Stimulated activated CD8-positive, alpha-beta memory T cell treated with anti-CD3 and anti-CD28 coated beads, Interleukin-4, amount 100 ng/mL, for 1 hour (primary cell): ENCODE measurements at places on chromosomes 2 and 18.

DNA sequence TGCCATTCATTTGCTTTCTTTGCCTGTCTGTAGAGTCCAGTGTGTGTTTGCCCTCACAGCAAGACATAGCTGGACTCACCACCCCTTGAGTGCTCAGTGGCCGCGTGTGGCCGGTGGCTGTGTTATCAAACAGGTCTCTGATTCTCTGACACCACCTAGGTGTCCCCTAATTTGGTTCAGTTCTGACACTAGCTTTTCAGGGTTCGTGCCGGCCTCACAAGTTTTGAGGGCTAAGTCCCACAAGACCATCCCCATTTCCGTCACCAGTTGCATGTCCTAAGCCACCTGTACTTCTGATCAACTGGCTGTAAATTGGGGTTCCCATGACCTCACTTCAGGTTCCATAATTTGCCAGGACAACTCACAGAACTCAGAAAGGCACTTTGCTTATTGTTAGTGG lies 23.5 kb downstream of the NCK2 start:
- no peak for DNase-seq

DNA sequence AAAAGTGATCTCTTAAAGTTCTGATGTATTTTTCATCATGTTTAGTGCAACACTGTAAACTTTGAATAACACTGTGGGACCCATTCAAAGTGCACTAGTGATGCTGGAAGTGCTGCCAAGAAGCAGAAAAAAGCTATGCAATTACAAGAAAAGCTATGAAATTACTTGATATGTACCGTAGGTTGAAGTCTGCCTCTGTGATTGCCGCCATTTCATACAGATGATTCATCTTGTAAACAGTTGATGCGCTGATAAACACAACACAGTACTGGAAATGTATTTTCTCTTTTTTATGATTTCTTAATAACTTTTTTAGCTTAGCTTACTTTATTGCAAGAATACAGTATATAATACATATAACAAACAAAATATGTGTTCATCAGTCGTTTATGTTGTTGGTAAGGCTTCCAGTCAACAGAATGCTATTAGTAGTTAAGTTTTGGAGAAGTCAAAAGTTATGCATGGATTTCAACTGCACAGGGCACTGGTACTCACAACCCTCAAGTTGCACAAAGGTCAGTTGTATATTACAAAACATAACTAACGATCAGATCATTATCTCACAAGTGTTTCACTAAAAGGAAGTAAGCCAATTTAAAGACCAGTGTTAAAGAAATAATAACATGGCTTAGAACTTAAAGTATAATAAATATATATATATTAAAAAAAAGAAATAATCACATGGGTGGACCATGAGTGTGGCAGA lies 82.0 kb downstream of the SGPP2 start:
- DNase-seq: no peak

- no peak for DNase-seq
These were observed 30.0 kb upstream of the STK17B start for GRCh38 chr2:196201229-196202009.

- no peak for DNase-seq
These were observed 190.4 kb upstream of the ID2 start for GRCh38 chr2:8491296-8492027.

- no peak for DNase-seq
These were observed 1317.4 kb upstream of the CDH2 start for GRCh38 chr18:29494371-29494770.

GRCh38 chr18:50719471-50720324 lies 100.1 kb downstream of the MRO start:
- DNase-seq: no peak

GRCh38 chr2:159045545-159046454 lies 77.4 kb downstream of the TANC1 start:
- DNase-seq: no peak

DNA sequence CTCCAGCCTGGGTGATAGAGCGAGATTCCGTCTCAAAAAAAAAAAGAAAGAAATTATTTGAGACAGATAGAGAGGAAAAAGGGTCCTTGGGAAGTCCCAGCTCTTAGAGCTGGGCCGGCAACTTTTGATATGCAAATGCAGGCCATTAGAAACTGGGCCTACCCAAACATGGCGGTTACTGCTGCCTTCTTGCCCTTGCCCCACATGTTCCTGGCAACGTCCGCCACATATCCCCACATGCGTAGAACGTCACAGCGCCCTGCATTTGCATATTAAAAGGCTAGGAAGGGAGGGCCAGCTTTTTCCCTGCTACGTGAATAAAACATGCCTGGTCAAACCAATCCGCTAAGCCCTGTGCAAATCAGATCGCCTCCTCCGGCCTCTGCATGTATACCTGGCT lies 40.7 kb upstream of the LBH start:
- DNase-seq: no peak

DNA sequence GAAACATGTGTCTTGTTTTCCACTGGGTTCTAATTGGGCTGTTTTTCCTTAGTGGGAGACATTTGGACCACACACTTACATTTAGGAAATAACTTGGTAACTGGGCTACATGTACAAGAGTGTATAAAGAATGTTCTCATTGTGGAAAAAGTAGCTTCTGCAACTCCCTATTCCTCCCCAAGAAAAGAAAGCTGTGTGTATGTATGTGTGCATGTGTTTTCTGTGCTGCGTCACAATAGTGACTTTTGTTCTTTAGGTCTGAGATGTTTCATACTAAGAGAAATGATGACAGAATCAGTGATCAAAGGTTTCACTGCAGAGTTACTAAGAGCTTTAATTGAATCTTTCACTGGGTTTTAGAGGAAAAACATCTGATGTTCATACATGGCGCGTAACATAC lies 82.7 kb downstream of the TANC1 start:
- no peak for DNase-seq

DNA sequence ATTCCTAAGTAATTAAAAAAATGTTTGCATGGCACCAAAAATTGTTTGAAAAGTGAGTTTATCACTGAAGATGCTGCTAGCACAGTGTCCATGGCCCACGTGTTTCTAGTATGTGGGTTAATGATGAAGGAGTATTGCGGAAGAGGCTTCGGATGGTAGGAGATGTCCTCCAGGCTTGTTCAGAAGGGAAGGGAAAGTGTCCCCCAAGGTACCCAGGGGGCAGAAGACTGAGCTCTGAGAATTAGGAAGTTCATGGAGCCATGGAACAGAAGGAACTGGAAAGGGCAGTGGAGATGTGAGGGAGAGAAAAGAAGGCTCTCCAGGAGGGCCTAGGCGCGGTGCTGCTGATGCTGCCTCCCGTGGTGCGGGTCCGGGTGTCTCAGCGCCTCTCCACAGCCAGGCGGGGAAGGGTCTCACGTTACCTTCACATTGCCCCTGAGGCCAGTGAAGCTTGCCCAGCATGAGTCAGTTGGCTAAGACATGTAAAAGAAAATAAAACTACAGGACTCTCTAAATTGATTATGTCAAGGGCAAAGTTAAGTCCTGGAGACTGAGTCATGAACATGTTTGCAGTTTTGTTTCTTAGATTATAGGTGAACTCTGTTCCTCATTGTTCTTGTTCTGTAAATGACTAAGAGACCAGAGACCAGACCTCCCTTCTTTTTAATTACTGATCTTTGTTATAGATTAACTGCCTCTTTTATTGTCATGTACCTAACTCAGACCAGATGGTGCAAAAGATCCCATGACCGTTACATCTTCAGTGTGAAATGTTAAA lies 89.0 kb downstream of the MTCL1 start:
- no peak for DNase-seq

- DNase-seq: no peak
These were observed 248.5 kb downstream of the TMEM182 start for GRCh38 chr2:103010306-103010705.

DNA sequence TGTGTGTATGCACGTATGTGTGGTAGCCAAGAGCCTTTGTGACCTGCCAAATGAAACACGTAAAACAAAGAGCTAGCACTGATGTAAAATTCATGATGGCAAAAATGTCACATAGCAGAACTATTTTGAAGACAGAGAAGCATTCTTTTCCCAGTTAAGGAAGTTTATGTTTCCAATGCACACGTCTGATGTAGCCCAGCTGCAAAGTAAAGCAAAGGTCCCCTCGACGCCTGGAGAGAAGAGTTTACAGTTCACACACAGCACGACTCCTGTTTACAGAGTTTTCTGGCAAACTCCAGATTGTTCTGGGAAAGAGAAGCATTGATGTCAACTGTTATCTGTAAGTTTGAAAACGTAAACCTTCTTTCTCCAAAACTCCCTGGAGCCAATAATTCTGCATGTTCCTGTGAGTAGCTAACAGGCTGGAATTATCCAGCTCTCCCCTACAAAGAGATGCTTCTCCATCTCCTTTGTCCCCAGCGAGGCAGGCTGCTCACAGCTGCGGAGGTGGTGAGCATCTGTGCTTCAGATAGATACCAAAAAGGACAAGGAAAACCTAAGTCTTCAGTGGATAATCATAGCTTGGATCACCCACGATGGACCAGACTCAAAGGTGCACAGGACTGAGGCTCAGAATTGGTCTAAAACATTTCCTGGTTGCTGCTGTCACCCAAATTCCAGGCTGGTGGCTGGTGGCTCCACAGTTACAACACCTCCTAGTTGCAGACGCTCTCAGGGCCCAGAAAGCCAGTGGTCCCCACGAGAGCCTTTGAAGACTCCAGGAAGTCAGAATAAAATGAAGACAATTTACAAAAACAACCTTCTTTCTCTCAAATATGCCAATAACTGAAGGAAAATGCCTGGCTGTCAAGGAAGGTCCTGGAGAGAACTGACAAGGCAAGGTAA lies 87.4 kb downstream of the COL6A3 start:
- DNase-seq: no peak

- no peak for DNase-seq
These were observed 192.3 kb downstream of the UBE2E3 start for GRCh38 chr2:181172676-181173075.

GRCh38 chr2:89841476-89841840 lies 1150.0 kb downstream of the RPIA start:
- no peak for DNase-seq

- DNase-seq: no peak
These were observed 121.2 kb downstream of the CAPN13 start for GRCh38 chr2:30686000-30686399.

GRCh38 chr18:77501266-77501665 lies 251.6 kb downstream of the GALR1 start:
- DNase-seq: no peak

DNA sequence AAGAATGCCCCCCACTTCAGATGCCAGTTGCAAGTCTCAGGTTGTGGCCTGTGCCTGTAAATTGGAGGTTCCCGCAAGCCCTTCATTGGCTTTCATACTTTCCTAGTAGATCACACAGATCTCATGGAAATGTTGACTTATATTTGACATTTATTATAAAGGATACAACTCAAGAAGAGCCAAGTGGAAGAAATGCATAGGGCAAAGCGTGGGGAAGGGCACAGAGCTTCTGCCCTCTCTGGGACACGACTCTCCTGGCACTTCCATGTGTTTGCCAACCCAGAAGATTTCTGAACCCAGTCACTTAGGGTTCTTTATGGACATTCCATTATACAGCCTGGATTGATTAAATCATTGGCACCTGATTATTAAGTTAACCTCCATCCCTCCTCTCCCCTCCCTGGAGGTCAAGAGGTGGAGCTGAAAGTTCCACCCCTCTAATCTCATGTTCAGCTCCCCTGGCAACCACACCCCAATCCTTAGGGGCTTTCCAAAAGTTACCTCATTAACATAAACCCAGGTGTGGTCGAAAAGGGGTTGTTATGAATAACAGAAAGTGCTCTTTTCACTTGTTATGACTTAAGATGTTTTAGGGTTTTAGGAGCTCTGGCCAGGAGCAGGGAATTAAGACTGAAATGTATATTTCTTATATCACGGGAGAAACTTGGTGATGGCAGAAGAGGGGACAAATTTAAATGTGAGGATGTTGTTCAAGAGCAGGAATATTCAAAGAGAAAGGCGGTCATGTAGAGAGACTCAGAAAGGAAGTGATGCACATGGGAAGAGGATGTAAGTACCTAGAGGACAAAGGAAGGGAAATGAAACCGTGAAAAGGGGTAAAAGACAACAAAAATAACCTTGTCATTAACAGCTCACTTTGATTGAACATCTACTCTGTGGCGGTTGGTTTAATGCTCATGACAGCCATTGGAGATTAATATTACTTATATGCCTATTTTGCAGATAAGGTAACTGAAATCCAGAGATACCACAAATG lies 31.8 kb downstream of the SP100 start:
- DNase-seq: no peak

DNA sequence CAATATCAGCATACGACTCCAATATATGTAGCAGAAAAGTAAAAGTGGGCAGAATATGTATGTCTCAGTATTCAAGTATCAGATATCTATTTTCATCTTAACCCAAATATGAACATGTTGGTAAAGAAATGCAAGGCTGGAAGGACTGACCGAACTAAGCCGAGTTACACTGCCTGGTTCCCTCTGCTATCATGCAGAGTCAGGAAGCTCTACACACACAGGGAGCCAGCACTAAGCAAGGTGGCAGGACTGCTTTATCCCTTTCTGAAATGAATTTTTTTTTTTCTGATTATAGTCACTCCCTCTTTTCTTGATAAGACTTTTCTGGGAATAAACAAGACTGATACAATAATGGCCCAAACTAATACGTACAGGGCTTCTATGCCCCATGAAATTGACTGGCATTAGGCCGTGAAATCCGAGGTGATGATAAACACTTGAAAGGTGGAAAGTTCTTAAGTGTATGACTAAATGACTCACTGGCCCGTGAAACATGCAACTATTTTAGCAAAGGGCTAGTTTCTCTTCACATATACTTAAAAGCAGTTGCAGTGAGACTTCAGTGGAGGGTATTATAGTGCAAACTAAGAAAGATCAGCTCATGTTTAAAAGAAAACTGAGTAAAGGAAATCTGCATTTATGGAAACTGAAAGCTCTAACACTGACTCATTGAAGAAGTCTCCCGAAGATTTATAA lies 14.9 kb downstream of the DPP4 start:
- DNase-seq: no peak

DNA sequence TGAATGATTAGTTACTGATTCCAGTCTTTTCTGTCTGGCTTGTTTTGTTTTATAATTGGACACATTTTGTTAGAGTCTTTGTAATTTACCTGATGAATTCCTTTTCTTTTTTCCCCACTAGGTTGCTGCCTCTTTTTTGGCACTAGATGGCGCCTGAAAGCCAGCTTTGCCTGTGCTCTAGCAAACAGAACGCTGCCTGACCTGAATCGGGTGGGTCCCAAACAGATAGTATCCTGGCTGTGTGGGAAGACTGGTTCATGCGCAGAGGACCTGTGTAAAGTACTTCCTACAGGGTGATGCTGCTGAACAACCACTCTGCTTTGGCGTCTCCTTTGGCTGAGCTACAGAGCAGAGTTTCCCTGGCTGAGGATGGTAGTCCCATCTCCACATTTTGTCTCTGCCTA lies 288.2 kb downstream of the IKZF2 start:
- no peak for DNase-seq

DNA sequence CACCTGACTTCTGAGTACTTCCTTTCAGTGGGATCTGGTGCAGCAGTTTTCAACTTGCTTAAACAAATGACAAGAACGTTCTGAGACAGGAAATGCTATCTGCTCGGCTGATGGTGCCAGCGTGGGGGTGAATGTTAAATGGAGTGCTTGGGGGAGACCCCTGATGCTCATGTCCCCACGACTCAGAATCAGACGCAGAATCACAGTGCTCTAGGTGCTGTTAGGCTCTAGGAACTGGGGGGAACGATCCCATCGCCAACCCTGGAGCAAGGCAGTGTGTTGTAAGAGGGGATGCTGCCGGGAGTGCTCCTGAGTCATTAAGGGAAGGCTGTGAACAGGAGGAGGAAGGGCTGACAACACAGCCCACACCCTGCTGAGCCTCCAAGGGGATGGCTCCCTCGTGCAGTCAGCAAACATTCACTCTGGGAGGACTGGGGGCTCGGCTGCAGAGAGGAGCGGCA lies 34.1 kb upstream of the KCNF1 start:
- DNase-seq: no peak

- no peak for DNase-seq
These were observed 1.9 kb downstream of the NEMP2 start for GRCh38 chr2:190532581-190532980.
